ENCODE measurements at places on chromosomes 2 and 18.
A peak's percentile ranks its signal among the peaks of the same experiment; 100 is the strongest.

GRCh38 chr2:187302586-187302985, 145.5 kb downstream of the CALCRL start:
- no peak for DNase-seq

DNA sequence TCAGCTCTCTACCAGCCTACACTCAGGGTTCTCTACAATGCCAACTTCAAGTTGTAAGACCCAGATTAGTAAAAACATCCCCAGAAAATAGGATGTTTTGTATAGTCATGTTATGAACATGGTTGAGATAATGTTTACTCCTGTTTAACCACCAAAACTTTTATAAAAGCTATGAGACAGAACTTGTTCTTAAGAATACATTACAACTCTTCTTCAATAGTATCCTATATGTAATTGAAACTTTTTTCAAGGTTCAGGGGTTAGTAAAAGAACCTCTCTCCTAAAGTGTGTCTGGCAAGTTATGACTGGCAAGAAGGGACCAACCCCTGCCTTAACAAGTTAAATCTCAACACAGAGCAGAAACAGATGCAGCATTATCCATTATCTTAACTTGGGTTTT, 118.8 kb upstream of the STK17B start:
- no peak for DNase-seq

- DNase-seq: no peak
Observed at GRCh38 chr2:156935616-156936015, 321.9 kb upstream of the GALNT5 start.

DNA sequence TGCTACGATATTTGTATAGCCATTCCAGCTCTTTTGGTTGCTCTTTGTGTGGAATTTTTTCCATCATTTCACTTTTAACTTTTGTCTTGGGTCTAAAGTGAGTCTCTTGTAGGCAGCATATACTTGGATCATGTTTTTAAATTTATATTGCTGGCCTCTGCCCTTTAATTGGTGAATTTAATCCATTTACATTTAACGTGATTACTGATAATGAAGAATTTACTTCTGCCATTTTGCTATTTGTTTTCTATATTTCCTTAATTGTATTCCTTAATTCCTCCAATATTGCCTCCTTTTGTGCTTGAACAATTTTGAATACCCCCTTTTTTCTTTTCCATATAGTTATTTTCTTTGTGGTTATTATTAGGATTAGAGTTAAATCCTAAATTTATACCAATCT, 21.0 kb upstream of the ADNP2 start:
- no peak for DNase-seq

- DNase-seq: peak; percentile 47
Observed at GRCh38 chr18:48475635-48476549, 62.9 kb upstream of the CTIF start.

DNA sequence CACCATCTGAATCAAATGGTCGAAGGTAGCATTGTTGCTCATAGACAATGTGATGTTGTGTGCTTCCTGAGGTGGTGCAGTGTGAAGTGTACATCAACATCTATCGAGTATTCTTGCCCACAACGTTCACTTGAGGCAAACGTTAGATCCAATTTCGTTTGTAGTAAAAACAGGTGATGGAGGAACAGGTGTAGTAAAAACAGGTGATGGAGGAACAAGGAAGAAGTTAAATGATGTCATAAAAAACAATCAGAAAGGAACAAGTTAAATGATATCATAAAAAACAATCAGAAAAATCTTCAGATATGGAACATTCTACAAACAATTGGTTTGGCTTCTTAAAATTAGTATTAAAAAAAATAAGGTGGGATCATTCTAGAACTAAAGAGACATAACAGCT, 11.3 kb downstream of the WDR7 start:
- no peak for DNase-seq

GRCh38 chr2:229900012-229900411, 21.8 kb downstream of the TRIP12 start:
- no peak for DNase-seq

GRCh38 chr18:43789234-43790000, 512.1 kb upstream of the SYT4 start:
- no peak for DNase-seq

DNA sequence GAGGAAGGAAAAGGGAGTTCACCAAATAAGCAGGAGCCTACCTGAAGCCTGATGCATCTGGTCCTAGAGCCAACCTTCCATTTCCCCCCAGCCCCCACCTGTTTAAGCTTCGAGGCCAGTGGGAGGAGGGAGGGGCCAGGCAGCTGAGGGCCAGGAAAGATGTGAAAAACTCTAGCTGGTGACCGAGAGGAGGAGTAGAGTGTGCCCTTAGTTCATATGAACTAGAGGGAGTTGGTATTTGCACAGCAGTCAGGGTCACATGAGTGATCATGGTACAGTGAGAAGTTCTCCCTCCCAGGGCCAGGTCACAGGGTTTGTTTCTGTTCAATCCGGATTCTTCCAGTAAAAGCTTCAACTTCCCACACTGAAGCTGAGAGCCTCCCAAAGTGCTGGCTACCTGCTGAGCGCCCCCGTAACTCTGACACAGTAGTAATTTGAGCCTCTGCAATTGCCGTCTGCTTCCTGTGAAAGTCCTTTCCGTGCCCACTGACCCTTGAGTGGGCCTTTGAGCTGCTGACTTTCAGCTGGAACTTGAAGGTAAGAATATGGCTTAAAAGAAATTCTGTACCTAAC, at the start of gene SULT1C2:
SULT1C2 (plus strand) TSS at position 362 of the 573 bp plus-strand sequence. CDS start 4,773 bp downstream, outside the sequence.
- no peak for DNase-seq

DNA sequence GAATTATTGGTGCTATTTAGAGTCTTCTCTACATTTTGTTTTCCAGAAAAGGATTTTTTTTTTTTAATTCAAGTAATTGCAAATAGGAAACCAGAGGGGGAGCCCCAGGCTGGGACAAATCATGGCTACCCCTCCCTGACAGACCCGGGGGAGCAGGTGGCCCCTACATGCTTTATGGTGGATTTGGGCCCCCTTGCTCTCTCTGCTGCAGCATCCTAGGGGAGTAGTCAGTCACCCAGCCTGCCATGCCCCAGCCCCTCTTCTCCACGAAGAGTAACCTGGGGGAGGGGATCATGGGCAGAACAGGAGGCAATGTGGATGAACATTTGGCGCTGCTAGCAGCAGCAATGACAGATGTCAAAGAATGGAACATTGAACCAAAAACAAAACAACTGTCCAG, 4.6 kb downstream of the C2orf81 start:
- DNase-seq: peak; percentile 26
